ENCODE measurements at places on chromosomes 3 and 15. TPM values are rescaled to one million over a fixed set of nuclear protein-coding genes. Genes with fewer than 3 reads are reported as not detected.

DNA sequence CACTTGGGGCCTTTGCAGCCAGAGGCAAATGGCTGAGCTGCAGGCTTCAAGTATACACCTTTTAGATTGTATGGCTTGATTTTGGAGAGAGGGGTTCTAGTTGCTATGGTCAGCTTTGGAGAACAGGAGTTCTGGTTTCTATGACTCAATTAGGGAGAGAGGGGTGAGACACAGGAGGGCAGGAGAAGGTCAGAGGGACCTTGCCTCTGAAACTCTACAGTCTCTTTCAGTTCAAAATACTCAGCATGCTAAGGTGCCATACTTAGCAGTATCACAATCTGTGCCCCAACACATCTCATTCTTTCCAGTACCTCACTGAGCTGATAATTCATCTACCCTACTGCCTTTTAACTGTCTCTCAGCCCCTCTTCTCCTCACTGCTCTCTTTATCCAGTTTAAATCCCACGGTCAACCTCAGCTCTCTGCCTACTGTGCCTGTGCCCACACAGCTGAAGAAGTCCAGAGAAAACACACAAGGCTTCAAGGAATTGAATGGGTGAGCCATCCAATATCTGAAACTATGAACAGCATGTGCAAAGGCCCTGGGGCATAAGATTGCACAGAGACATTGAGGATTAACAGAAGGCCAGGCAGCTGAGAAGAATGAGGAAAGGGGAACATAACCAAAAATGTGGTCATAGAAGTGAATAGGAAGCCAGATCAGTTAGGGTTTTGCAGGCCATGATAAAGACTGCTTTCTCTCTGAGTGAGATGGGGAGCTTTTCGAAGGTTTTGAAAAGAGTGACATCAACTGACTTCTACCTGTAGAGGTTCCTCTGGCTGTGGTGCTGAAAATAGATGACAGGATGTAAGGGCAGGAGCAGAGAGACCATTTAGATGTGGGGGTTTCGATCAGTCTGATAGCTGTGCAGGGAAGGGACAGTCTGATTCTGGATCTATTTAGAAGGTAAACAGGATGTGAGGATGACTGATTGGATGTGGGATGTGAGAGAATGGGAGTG is 54.5 kb upstream of the C3orf80 start:
- DNase-seq: no peak

DNA sequence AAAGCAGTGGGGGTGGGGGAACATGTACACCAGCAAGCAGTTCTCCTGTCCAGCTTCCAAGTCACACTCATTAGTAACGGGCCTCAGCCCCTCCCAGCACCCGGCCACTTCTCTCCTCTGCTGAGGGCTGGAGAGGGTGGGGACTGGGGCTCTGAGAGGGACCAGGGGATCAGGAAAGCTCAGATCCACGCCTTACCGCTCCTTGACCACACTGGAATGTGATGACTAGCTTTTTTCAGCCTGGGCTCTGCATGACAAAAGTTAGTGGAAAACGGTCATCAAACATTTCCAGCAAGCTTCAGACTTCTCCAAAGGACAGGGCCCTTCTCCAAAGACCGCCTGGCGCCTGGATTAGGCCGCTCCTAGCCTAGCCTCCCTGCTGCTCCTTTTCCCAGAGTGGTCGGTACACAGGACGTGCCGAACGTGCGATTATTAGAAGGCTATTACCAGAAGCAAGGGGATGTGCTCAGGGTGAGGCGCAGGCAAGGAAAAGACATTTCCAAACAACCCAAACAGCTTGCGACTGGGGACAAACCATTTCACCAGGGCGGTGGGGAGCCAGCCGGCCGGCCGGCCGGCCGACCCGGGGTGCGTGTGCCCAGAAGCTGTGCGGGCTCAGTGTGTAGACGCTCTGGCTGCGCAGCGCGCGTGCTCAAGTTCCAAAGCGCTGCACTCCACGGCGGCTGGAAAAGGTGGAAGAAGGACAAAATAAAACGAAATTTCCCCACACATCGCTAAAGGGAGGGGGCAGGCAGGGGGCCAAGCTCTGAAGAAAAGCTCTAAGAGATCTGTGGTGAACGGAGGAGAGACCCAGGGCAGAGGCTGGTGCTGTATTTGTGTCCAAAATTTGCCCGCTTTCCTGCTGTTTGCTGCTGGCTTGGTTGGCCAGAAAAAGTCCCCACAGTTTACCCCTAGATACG is 51.0 kb upstream of the SSR3 start:
- DNase-seq: no peak

DNA sequence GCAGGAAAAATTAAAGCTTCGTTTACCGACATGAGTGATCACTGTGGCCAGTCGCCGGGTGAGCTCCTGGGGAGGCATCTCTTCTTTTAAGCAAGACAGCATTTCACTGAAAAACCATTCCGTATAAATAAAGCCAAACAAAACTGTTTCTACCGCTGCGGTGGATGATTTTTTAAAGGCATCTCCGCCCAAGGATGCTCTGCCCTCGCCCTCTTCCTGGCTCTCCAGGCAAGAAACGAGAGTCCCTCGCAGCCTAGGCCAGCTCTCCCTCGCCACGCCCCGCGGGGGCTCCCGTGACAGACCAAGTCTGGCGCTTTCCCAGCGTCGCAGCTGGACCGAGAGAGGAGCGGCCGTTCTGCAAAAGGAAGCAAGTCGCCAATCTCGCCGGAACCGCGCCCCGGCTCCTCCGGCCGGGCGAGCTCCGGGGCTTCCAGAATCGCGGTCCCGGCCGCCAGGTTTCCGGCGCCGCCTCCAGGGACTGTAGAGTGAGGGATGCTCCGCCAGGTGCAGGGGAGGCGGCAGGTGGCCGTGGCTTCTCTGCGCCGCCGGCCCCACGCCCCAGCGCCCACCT is 458 bp downstream of the MCF2L2 start:
- no peak for DNase-seq

SLC24A1 gene
- 7.4 TPM for total RNA-seq

ZPLD1 gene
- total RNA-seq: not detected
